Left forelimb (tissue), 1 donor: ENCODE measurements at places on chromosomes 7 and 10.
A peak's percentile ranks its signal among the peaks of the same experiment; 100 is the strongest.

- no peak for DNase-seq
Measured at GRCh38 chr10:84522612-84523462, 194.4 kb downstream of the CCSER2 start.

GRCh38 chr10:75935240-75935639, 503.8 kb downstream of the LRMDA start:
- DNase-seq, result no peak

- no peak for DNase-seq
Measured at GRCh38 chr7:118009419-118009818, 136.2 kb upstream of the CTTNBP2 start.

DNA sequence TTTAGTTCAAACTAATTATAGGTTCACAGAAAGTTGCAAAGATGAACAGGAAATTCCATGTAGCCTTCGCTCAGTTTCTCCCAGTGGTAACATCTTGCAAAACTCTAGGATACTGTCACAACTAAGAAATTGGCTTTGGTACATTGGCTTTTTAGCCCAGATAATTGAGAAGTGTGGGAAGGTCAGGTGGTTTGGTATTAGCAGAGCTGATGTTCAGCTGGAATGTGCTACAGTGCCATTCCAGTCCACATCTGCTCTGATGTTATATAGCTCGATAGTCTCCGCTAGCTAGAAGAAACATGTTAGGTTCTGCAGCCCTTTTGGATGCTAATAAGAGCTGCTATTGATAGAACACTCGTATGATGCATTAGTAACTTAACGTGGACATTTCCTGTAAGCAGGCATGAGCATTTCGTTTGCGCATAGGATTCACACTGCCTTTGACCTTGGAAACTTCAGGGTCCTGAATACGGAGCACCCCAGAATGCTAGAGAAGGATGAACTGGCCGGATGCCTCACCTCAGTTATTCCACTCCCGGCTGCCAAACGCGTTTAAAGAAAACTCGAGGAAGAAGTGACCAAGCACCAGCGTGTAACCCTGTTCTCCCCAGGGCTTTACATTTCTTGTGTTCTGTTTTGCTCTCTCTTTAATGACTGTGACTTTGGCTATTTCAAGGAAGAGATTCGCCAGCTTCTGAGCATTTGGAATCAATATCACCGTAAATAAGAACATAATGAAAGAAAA, 271.4 kb downstream of the GALNT17 start:
- no peak for DNase-seq

DNA sequence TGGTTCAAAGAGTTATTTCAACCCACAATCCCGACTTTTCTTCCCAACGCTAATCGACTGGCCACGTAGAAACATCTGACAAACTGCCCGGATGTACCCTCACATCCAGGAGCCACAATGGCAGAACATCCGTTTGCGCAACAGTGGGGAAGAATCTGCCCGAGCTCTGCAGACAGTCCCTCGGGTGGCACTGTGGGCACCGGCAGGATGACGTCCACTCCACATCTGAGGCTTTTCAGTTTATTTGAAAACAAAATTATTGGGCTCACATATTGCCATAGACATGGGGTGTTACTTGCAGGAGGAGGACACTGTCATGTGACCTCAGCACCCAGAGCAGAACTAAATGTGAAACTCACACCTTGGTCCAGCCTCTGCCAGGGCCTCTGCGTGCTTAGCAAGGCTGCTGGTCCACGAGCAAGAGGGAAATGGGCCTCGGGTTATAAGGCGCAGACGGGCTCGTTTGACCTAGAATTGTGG, 84.1 kb downstream of the MKI67 start:
- DNase-seq, result no peak

DNA sequence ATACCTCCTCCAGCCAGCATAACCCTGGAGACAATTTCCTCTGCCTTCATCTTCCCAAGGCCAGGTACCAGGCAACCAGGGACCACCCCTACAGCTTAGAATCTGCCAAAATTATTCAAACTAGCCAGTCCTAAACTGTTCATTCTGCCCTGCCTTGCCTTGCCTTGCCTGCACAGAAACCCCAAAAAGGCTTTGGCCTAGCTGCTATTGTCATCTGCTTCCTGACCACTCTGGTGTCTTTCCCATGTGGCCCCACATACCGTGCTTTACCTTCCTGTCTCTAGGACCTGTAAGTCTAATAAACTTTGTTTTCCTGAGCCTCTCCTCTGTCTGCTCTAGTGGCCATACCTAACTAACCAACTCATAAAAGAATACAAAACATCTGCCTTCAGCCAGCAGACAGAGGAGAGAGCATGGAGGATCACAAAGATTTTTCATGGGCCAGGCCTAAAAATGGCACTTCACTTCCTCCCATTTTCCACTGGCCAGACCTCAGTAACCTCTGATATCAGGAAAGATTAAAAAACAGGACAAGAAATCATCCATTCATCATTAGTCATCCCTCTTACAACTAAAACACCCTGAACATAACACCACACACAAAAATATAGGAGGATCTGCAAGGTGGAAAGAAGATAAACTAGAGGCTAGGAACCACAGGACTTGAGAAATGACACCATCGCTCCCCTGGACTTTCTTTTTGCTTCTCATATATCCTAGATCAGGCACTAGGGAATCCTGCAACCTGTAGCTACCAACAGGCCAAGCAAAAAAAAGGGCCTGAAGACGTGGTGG, 51.5 kb downstream of the IMMP2L start:
- DNase-seq, result no peak

DNA sequence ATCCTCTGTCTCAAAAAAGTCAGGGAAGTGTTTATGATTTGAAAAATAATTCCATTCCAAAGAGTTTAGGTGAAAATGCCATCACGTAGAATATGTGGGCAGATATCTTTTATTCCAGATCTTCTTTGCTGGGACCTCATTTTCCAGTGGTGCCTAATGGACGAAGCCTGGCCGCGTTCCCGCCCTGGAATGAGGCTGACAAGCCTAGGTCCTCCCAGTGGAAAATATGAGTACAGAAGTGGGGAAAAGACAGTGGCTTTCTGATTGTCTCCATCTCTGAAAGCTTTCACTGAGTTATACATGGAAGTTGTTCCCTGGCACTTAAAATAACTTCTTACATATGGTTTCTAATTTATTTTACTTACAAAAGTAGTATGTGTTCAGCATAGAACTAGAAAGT, 139.4 kb downstream of the TACC2 start:
- no peak for DNase-seq

DNA sequence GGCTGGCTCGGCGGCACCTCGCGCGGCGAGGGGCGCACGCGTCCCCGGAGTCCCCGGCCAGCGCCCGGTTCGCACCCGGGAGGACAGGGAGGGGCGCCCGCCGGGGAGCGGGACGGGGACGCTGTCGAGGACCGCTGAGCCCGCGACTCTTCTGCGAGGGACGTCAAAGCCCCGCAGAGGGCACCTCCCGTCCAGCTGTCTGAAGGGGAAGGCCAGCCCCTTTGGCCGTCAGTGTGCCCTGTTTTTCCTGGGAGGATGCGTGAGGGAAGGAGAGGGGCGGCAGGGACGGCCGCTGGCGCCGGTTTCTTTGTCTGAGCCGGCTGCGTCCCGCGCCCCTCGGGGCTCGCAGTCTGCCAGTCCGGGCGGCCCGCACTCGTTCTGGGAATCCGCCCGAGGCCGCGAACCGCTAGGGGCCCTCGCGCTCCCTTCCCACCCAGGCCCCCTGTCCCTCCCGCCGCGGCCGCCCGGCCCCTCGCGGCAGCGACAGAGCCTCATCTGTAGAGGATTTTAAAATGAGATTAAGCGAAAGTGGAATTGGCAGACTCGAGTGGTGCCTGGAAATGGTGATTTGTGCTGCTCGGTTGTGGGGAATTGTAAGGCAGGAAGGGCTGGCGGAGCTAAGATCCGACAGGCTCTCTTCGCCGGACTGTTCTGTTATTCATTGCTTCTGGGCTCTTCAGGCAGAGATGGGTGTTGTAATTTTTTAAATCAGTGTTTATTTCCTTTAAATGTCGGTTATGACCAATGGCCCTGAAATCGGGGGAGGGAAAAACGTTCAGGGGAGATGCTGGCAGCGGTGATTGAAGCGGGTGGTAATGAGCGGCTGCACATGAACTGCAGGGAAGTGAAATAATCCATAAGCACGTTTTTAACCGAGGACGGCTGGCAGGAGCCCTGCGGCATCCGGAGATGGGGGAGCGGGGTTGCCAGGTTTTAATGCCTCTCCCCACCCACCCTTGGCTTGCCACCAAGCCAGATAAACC, 618 bp upstream of the RELN start:
- peak; percentile 69 for DNase-seq

- no peak for DNase-seq
Measured at GRCh38 chr10:120387326-120387725, 69.7 kb upstream of the PLPP4 start.

DNA sequence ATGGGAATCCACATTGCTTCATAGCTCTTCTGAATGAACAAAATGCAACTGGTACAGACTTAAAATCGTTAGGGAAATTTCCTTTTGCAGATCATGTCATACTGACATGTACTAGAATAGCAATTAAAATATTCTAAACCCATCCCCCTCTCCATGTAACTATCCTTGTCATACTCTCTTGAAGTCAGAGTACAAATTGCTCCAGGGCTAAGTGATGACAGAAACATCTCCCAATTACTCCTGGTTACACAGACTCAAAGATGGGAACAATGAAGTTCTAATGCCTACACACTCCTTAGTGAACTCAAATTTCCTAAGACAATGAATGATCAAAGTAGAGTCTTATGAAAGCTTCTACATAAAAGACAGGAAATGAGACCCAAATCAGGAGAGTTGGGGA, 87.2 kb downstream of the PDE1C start:
- DNase-seq, result no peak

DNA sequence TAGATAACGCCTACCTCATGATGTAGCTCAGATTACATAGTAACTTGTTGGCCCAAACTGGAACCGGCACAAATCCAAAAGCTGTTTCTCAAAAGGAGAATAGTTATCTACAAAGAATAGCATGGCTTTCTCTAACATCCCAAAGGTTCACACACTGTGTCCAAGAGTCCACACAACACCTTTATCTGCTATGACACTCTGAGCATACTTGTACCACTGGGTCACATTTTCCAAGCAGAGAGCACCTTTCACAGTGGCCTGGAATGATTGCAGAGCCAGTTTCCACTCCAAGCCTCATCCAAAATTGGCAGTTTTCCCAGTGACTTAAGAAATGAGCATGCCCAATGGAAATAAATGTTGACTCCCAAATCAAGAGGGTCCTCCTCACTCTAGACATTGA, 155.3 kb downstream of the VWC2 start:
- DNase-seq, result no peak

DNA sequence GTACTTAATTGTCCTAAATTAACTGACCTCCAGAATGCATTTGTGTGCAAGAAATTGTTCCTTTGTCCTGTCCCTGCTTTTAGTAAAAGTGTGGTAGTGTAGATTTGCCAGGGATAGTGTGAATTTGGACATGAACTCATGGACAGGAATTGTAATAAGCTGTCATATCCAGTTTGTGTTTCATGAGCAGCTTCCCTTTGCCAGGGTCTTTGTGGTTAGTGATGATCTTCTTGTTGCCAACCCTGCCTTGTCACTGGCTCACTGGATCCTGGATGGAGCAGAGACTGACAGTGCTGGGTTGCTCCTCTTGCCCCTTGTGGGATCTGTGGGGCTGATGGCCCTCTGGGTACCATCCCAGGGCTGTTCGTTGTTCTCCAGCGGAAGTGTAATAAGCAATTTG, 110.1 kb downstream of the CCNY start:
- no peak for DNase-seq

DNA sequence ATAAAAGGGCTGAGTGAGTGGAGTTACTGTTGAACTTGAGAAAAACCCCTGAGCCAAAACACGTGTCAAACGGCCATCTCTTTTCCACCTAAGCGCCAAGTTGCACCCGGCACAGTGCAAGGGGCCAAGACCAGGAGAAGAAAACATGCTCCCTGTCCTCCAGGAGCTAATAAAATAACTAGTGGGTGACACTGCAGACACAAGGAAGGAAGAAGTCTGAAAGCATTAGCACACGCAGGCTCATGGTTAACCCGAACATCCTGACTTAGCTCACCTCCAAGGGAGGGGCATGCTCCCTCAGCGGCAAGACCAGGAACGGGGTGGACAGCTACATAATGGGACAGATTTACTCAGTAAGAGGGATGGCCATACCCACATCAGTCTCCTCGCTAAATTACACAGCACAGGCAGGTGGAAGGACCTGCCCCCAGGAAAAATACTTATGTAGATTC, 65.0 kb downstream of the PIP4K2A start:
- no peak for DNase-seq

GRCh38 chr10:113169111-113169510, 219.1 kb downstream of the TCF7L2 start:
- no peak for DNase-seq

GRCh38 chr10:17689137-17689536, 45.2 kb downstream of the STAM start:
- no peak for DNase-seq

GRCh38 chr7:119900996-119901672, 371.8 kb upstream of the KCND2 start:
- DNase-seq, result no peak

DNA sequence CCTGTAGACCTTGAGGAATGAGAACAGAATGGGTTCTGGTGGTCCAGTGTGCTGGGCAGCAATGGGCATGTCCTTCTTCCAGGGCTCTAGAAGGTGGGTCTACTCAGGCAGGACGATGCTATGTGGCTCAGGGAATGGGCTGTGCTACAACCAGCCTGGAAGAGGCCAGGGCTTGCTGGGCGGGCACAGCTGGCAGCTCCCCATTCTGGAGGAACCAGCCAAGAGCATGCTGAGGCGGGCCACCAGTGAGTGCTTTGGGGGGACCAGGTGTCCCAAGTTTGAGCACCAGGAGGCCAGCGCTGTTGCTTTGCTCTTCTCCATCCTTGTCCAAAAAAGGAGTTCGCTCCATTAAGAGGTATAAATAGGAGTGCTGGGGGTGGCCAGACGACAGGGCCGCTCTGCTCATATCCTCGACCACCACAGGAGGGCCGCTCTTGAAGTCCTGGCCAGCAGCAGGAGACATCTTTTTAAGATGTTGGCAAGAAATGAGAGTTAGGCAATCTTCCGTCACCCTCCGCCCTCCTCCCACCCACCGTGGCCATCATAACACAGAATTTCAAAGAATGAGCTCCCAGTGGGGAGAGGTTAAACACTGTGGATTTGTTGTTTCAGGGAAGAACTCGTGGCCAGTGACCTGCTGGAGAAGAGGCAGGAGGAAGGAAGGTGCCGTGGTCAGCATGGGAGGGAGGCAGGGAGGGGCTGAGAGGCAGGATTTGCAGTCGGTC, 141.3 kb downstream of the GRK5 start:
- DNase-seq, result no peak

DNA sequence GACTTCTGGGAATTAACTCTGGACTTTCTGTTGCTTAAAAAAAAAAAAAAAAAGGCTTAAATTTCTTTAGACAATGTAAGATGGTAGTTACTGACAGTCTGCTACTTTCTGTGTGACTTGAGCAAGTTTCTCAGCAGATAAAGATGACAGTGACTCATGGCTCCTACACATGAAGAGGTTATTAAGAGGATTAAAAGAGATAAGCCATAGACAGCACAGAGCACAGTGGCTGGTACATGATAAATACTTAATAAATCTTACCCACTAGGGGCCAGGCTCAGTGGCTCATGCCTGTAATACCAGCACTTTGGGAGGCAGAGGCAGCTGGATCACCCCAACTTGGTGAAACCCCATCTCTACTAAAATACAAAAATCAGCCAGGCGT, 174.8 kb downstream of the JAZF1 start:
- DNase-seq, result no peak
